Activated naive CD8-positive, alpha-beta T cell treated with anti-CD3 and anti-CD28 coated beads, Interleukin-2, amount 10 ng/mL, durations not matched to agents 7 days and 5 days (primary cell): ENCODE measurements at places on chromosomes 7 and 10. TPM values are rescaled to one million over a fixed set of nuclear protein-coding genes. Genes with fewer than 3 reads are reported as not detected.

Gene EN2
- total RNA-seq, result not detected

Gene EVX1
- total RNA-seq, result not detected

Gene FAM25A
- total RNA-seq, result not detected

Gene OSBPL3
- total RNA-seq, result 60.1 TPM

Gene SPDYE9
- total RNA-seq, result not detected

Gene ERVW-1
- not detected for total RNA-seq

- no peak overlapping the region for H3K27ac ChIP-seq
- H3K4me1 ChIP-seq, result no peaks in the 10 kb centered on the region
- no peaks in the 10 kb centered on the region for H3K36me3 ChIP-seq
- no peak overlapping the region for H3K4me3 ChIP-seq
- no peak for DNase-seq
- peaks cover 8% of the 10 kb centered on the region for H3K27me3 ChIP-seq
These were observed 15.1 kb upstream of the RHOBTB1 start for GRCh38 chr10:60958892-60959601.

DNA sequence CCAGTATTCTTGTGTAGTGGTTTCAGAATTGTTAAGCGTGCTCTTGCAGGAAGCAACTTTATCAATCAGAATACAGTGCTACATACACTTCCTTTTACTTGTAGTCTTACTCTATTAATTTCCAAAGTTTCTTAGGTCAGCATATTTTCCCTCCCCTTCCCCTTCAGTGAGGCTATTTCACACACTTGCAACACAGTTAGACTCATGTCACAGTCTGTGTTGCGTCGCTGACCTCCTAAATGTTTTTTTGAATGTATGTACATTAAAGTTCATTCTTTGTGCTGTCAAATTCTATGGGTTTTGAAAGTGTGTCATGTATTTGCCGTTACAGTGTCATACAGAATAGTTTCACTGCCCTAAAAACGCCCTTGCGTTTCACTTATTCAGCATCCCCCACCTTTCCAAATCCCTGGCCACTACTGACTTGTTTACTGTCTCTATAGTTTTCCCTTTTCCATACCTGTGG lies 5.4 kb upstream of the HKDC1 start:
- H3K36me3 ChIP-seq, result peaks cover 8% of the 10 kb centered on the region
- peak overlapping the region; percentile 35 for H3K4me3 ChIP-seq
- peaks cover 9% of the 10 kb centered on the region for H3K27me3 ChIP-seq

GRCh38 chr7:50632561-50633413 lies 67.6 kb upstream of the DDC start:
- no peak overlapping the region for H3K27ac ChIP-seq
- H3K36me3 ChIP-seq, result no peaks in the 10 kb centered on the region
- DNase-seq, result peak; percentile 40
- peaks cover 17% of the 10 kb centered on the region for H3K27me3 ChIP-seq
- peaks cover 4% of the 10 kb centered on the region for H3K4me1 ChIP-seq
- H3K4me3 ChIP-seq, result no peak overlapping the region

DNA sequence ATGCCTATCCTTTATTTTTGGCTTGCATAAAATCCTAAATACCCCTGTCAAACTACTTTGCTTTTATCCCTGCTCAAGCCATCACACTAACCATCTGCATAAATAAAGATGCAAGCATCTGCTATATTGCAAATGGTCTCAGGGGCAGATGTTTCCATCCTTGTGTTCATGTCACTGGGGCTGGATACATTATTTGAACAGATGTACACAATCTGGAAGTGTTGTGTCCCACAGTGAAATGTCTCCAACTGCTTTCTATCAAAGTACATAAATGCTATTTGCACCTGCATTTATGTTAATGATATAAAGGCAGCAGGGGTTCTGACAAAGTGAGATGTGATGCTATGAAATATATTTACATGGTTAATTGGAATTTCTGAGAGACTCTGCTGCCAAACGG lies 163.1 kb downstream of the ZNF438 start:
- no peak overlapping the region for H3K27ac ChIP-seq
- no peaks in the 10 kb centered on the region for H3K36me3 ChIP-seq
- no peak overlapping the region for H3K4me3 ChIP-seq
- H3K4me1 ChIP-seq, result no peaks in the 10 kb centered on the region

DNA sequence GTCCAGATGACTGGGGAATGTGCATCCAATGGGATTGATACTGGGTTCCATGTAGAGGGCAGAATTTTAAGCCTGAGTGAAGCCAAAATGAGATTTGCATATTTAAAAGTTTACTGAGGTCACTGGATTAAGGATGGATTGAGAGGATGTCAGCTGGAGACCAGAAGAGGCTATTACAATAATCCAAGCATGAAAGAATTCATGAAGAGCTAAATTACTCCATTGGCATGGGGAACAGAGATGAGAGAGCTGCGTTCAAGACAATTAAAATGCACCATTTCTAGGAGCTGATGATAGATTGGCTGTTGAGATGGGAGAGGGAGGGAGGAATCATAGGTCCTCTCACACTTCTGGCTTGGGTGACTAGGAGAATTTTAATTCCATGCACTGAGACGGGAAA lies 158.5 kb downstream of the JCAD start:
- H3K27me3 ChIP-seq, result peaks cover 16% of the 10 kb centered on the region
- H3K27ac ChIP-seq, result no peak overlapping the region
- no peaks in the 10 kb centered on the region for H3K36me3 ChIP-seq
- no peaks in the 10 kb centered on the region for H3K4me1 ChIP-seq

GRCh38 chr7:147062897-147063296 lies 946.3 kb downstream of the CNTNAP2 start:
- no peak overlapping the region for H3K4me3 ChIP-seq
- no peak overlapping the region for H3K27ac ChIP-seq
- no peak for DNase-seq
- H3K36me3 ChIP-seq, result no peaks in the 10 kb centered on the region

DNA sequence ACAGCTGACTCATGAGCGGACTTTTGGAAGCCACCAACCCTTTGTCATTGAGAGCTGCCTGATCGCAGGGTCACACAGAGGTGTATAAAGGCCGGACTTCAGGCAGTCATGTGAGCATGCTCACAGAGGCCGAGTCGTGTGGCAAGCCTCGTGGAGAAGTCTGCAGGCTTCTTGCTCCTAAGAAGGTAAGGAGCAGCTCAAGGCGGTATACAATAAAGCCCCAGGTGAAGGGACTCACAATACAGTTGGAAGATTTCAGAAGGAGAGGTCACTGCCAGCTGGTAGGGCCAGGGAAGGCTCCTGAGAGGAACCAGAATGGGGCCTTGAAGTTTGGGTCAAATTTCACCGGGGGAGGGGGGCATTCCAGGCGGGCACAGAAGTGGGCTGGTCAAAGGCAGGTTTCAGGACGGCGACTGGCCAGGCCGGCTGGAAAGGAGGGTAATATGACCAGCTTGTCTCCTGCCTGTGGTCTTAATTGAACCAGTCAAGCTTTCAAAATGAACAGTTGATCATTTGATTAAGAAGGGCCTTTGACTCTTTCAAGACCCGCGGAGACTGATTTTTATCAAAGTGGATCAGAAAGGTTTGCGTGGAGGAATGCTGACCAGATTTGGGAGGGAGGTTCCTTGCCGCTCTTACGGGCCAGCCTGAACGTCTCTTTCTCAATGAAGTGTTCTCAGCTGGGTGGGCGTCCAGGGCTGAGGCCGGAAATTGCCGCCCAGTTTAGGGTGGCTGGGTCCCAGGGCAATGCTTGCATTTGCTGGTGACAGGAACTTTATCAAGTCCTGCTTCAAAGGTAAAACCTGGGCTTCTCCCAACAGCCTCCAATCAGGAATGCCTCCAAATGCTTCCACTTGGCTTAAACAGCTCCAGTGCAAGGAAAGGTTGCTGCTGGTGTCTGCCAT lies 178.6 kb downstream of the EMX2 start:
- H3K27me3 ChIP-seq, result peaks cover 4% of the 10 kb centered on the region
- no peak for DNase-seq
- H3K36me3 ChIP-seq, result no peaks in the 10 kb centered on the region
- H3K4me1 ChIP-seq, result no peaks in the 10 kb centered on the region

DNA sequence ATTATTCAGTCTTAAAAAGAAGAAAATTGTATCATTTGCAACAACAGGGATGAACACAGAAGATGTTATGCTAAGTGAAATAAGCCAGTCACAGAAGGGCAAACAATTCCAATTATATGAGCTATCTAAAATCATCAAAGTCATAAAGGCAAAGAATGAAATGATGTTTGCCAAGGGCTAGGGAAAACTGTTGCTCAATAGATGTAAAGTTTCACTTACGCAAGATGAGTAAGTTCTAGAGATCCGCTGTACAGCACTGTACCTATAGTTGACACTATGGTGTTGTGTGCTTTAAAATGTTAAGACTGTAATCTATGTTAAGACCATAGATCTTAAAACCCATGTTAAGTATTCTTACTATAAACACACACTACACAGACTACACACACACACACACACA lies 904.6 kb upstream of the LRRN3 start:
- H3K4me3 ChIP-seq, result no peak overlapping the region
- H3K27ac ChIP-seq, result no peak overlapping the region
- no peak for DNase-seq
- no peaks in the 10 kb centered on the region for H3K27me3 ChIP-seq
- no peaks in the 10 kb centered on the region for H3K4me1 ChIP-seq
- H3K36me3 ChIP-seq, result no peaks in the 10 kb centered on the region

- H3K4me3 ChIP-seq, result no peak overlapping the region
- no peaks in the 10 kb centered on the region for H3K36me3 ChIP-seq
- no peak for DNase-seq
- no peak overlapping the region for H3K27ac ChIP-seq
- peaks cover 10% of the 10 kb centered on the region for H3K4me1 ChIP-seq
These were observed 6.8 kb upstream of the TBL2 start for GRCh38 chr7:73585196-73585595.

GRCh38 chr7:46534664-46535588 lies 613.9 kb upstream of the IGFBP3 start:
- no peak overlapping the region for H3K4me3 ChIP-seq
- H3K27me3 ChIP-seq, result no peaks in the 10 kb centered on the region
- no peak for DNase-seq

DNA sequence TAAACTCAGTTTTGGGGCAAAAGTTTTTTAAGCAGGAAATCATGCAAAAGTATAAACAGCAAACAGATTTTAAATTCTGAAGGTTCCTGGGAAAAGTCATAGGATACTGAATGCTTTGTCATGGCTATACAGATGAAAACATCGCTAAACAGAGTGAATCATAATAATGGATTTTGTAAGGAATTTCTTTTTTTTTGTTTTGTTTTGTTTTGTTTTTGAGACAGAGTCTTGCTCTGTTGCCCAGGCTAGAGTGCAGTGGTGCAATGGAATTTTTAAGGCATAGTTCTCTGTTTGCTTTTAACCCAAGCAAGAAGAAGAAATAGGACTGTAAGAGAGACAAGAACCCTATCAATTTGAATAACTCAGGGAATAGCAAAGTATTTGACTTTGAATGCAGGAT lies 285.3 kb downstream of the NRG3 start:
- H3K27ac ChIP-seq, result no peak overlapping the region
- no peaks in the 10 kb centered on the region for H3K27me3 ChIP-seq
- H3K4me1 ChIP-seq, result no peaks in the 10 kb centered on the region
- H3K4me3 ChIP-seq, result no peak overlapping the region
- no peak for DNase-seq
